ENCODE measurements at places on chromosomes 11 and 22.

GRCh38 chr11:7973011-7973410 lies 7.8 kb upstream of the NLRP10 start:
- no peak for DNase-seq

GRCh38 chr22:48824712-48825651 lies 1002.7 kb downstream of the BRD1 start:
- no peak for DNase-seq

- no peak for DNase-seq
These were observed 10.9 kb downstream of the ACO2 start for GRCh38 chr22:41479671-41480396.

GRCh38 chr22:48402591-48403031 lies 1425.1 kb downstream of the BRD1 start:
- DNase-seq = no peak

GRCh38 chr11:15801126-15801525 lies 555.2 kb downstream of the SOX6 start:
- DNase-seq = no peak

DNA sequence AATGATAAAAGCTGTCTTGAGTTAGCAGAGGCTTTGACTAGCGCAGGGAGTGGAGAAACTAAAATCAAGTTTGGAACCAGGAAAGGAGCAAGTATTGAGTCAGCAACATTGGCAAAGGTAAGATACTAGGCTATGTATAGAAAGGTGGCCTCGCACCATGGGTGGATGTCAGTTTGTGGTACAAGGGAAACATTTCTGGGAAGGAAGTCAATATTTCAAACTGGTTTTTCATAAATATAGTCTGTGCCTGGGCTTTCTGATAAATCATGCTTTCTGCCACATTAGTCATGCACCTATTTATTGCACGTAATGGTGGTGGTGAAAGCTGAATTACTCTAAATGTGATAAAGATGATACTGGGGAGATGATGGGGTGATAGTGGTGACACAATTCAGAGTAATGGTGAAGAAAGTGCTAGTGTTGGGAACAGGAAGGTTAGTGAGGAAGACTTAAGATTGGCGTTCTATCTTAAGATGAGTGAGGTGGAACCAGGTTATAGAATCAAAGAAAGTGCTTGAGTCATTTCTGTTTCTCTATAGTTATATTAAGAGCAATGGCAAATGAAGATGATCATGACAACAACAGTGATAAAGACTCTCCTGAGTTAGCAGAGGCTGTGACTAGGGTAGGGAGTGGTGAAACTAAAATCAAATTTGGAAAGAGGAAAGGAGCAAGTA lies 729.0 kb downstream of the FAM181B start:
- DNase-seq = no peak

GRCh38 chr22:40499209-40499623 lies 128.8 kb downstream of the SGSM3 start:
- no peak for DNase-seq

GRCh38 chr11:113593698-113594308 lies 112.3 kb downstream of the TMPRSS5 start:
- peak; percentile 6 for DNase-seq

DNA sequence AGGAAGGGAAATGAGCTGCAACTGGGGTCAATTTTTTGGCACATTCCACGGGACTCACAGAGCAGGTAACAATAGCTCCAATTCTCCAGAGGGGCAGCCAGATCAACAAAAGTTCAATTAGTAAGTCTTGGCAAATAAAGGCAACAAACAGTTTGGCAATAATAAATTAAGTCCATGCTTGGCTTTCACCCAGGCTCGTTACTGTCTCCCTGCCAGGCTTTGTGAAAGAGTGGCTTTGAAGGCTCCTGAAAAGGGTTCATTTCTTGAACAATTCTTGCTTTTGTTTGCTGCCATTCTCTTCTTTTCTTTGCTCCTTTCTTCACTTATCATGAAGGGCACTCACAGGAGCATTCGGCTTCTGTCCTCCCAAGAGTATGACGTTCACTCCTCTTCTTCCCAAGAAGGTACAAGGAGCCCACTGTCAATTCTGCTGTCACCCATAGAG lies 123.3 kb downstream of the APIP start:
- no peak for DNase-seq

- no peak for DNase-seq
These were observed 10.3 kb downstream of the CD81 start for GRCh38 chr11:2387266-2387987.

GRCh38 chr11:78646564-78647185 lies 72.0 kb upstream of the NARS2 start:
- peak; percentile 48 for DNase-seq

DNA sequence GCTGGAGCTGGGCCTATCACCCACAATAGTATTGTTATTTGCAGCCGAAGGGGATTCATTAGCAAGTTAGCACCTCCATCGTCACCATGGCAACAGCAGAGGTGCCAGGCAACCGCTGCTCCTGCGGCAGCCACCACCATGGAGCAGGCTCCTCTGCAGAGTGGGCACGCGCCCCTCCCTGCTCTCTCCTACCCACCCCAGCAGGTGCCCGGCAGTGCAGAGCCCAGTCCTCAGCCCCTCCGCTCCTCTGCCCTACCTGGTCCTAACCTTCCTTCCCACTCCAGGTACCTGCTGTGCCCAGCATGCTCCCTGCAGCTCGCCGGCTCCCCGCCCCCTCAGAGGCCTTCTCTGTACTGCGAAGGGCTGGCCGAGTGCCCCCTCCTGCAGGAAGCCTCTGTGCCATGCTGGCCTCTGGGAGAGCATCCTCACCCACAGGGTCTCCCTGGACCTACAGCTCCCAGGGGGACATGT lies 3.6 kb downstream of the DUSP8 start:
- no peak for DNase-seq

- no peak for DNase-seq
These were observed 364 bp upstream of the ABCC8 start for GRCh38 chr11:17477084-17477333.

DNA sequence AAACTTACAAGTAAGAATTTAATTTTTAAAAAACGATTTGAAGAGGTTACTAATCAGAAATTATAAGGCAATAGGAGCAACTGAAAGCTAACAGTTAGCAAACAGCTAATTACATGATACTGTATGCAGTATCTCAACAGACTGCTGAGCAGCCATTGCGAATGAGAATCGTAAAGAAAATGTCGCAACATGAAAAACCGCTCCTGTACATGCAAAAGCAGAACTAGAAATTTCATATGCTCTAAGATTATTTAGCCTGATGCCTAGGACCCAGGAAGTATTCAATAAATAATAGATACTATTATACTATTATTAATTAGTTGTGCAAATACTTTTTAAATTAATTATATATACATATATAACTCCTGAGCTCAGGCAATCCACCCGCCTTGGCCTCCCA lies 48.7 kb upstream of the EP300 start:
- DNase-seq = no peak

- peak; percentile 24 for DNase-seq
These were observed 1.7 kb downstream of the PDE3B start for GRCh38 chr11:14645015-14645912.

DNA sequence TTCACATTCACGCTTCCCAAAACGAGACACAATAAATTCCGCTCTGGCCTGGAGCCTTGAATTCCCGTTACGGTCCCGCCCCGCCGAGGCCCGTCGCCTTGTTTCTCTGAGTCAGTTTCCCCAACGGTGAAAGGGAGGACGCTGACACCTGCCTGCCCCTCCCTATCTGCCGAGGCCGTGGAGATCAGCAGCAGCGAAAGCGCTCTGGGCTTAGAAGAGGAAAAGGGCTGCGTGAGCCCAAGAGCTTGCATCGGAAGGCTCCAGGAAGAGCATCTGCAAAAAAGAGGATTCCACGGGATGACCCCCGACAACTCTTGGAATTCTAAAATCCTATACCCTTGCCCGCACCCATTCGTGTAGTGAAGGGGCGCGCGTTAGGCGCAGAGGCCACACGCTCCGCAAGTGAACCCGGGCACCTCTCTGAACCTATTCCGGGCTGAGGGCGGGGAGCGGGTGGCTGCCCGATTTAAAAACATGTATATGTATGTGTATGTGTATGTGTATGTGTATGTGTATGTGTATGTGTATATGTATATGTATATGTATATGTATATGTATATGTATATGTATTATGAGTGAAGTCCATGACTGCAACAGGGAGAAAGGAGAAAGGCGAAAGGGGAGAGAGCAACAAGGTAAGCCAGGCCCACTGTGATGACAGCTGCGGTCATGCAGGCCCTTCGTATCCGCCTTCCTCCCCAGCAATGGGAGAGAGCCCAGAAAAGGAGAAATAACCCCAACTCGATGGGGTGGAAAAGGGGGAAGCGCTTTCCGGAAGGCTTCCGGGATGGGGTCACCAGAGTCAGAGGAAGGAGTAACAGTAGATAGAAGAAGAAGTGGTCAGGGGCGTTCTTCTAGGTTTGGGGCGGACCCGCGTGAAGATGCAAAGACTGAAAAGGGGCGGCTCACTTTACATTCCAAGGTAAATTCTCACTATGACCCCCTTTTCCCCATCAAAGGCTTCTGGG lies 948 bp upstream of the MRTFA start:
- DNase-seq = peak; percentile 48

- DNase-seq = no peak
These were observed 71.4 kb downstream of the SCN3B start for GRCh38 chr11:123582992-123583504.

DNA sequence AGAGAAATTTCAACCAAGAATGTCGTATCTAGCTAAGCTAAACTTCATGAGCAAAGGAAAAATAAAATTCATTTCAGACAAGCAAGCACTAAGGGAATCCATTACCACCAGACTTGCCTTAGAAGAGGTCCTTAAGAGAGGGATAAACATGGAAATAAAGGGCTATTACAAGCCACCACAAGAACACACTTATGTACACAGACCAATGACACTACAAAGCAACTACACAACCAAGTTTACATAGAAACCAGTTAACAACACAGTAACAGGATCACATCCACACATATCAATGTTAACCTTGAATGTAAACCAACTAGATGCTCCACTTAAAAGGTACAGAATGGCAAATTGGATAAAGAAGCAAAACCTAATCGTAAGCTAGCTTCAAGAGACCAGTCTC lies 38.0 kb downstream of the TMEM123 start:
- no peak for DNase-seq

DNA sequence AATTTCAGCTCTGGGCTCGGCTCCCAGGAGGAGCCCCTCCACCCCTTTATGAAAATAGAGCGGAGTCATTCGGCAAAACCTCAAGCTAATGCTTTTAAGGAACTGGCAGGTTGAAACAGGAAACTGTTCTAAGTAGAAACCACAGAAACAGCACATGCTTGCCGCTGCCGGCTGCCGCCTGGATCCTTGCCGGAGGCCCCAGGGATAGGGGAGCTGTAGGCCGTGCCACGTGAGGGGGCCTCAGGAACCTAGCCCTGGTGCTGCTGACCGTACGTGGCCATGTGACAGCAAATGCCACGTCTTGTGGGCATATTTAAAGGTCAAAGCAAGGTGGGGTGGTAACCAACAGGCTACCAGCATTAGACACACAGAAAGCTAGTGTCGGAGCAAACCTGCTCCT lies 77.9 kb upstream of the TIMP3 start:
- DNase-seq = peak; percentile 21

DNA sequence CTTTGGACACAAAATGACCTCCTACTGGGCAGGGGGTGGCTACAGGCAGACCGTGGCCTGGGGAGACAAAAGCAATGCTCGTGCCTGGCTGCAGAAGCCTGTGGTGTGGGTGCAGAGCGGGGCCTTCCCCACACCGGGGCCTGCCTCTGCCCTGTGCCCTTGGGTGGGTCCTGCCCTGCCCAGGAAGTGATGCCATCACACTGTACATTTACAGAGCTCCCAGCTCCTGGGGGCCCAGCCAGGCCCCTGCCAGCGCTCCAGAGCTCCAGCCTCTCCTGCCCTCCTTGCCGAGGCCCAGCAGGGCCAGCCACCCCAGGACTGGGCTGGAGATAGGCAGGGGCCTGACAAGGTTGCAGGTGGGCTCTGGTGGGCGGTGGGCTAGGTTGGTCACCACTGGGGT lies 40.1 kb downstream of the MUC5B start:
- no peak for DNase-seq

DNA sequence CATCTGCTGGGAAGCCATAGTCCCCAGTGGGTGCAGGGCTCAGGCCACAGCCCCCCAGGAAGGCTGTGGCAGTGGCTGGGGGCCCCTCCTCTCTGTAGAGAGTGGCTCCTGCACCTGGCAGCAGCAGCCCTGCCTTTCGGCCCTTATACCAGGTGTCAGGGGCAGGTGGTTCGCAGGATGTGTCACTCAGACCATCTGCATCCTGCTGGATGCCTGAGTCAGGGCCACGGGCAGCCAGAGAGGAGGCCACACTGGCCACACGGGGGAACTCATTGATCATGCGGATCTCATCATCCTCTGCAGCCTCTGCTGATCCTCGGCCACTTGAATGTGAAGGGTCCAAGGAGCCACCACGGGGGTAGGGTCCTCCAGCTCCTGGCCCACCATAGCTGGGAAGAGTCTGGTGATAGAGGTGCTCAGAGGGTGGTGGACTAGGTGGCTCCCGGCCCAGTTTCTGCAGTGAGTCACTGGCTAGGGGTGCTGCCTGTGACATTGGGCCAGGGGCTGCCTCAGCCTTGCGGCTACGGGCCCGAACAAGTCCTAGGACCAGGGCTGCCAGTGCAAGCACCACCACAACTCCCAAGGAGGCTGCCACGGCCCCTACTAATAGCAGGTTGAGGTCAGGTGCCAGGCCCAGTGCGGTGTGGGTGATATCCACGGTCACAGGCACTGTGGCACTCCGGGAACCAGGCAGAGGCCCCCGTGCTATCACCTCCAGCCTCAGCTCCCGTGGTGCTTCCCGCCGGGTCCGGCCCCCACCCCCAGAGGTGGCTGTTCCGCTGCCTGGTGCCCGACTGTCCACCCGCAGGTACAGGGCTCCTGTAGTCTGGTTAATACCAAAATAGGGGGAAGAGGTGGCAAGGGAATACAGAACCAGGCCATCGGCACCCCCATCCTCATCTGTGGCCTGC lies 3.3 kb upstream of the TPP1 start:
- no peak for DNase-seq

GRCh38 chr11:38819981-38820380 lies 2221.9 kb upstream of the RAG2 start:
- DNase-seq = no peak

- DNase-seq = no peak
These were observed 32.4 kb upstream of the SORL1-AS1 start for GRCh38 chr11:121485216-121485615.

- no peak for DNase-seq
These were observed 37.1 kb upstream of the THY1 start for GRCh38 chr11:119460097-119460496.

DNA sequence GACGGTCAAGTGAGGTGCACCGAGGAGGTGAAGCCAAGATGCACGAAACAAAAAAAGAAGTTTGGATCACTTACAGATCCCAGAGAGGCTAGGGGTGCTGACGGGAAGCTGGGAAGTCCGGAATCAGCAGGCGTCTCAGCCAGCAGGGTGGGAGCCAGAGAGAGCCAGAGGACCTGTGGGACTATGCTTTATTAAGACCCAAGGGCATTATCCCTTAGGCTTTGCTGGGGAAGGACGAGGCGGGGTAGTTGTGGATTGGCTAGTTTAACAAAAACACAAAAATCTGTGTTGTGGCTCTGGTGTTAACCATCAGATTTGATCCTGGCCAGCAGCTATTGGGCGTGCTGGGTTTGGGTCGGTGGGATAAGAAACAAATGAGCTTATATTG lies 427.1 kb downstream of the DYNC2H1 start:
- DNase-seq = no peak

- no peak for DNase-seq
These were observed 103.5 kb downstream of the WNT11 start for GRCh38 chr11:76102802-76103201.

Data from stimulated activated CD4-positive, alpha-beta T cell treated with anti-CD3 and anti-CD28 coated beads, Interleukin-4, amount 100 ng/mL, for 48 hours (primary cell).